Aorta (tissue), 5 donors: ENCODE measurements at places on chromosomes 16 and 17. TPM values are rescaled to one million over a fixed set of nuclear protein-coding genes. Genes with fewer than 3 reads are reported as not detected.
A peak's percentile ranks its signal among the peaks of the same experiment; 100 is the strongest.

- no peak for DNase-seq
These were observed 327.4 kb upstream of the CCL2 start for GRCh38 chr17:33927732-33928133.

DNA sequence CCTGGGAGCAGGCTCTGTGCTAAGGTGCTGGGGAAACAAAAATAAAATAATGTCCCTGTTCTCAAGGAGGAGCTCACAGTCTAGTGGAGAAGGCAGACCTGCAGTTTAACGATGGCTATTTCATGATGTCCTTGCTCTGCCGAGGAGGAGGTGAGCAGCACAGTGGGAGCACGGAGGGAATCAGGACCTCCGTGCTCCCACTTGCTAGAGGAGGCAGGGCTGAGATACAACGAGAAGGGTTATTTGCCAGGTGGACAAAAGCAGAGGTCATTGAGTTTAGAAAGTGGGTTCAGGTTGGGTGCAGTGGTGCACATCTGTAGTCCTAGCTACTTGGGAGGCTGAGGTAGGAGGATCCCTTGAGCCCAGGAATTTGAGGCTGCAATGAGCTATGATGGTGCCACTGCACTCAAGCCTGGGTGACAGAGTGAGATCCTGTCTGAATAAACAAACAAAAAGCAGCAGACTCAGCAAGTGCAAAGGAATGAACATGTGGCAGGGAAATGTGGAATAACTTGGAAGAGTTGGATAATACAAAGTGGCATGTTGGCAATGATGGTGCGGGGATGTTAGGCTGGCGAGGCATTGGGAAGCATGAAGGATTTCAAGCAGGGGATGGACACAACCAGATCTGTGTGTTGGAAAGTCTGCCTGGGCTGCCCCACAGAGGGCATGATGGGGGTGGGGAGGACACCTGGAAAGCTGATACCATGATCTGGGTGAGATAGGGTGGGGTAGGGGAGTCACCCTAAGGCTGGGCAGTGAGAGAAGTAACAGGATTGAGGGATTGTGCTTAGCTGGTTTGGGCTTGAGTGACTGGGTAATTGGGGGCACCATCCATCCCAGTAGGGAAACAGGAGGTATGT lies 12.8 kb upstream of the TNS4 start:
- no peak for DNase-seq

DNA sequence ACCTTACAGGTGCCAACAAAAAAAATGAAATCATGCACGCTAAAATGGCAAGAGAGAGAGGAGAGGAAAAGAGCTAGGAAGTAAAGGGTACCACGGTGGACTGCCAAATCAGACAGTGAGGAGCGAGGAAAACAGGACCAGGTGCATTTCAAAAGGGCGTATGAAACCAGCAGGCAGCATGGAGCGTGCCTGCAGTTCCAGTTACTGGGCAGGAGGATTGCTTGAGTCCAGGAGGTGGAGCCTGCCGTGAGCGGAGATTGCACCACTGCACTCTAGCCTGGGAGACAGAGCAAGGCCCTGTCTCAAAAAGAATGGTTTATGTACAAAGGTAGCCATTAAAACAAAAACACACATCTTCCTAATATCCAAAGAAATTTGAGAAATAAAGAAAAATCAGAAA lies 16.4 kb downstream of the USP36 start:
- DNase-seq = no peak

The FAM20A gene
- total RNA-seq = 71.6 TPM

The PPY gene
- not detected for total RNA-seq

DNA sequence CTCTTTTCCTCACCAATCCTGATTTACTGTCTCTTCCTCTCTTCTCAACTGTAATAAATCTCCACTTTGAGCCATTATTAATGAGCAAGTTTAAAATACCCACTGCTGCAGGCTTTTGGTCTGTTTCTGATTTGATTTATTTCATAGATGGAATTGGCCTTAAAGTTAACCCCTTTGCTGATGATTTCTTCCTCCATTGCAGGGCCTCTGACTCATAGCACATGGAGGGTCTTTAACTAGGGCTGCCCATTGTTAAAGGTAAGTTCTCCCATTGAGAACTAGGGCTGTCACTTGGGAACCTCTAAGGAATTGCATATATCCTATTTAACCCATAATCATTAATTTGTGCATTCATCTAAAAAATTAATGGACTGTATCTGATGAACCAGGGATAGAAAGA lies 221.2 kb downstream of the CA10 start:
- no peak for DNase-seq

DNA sequence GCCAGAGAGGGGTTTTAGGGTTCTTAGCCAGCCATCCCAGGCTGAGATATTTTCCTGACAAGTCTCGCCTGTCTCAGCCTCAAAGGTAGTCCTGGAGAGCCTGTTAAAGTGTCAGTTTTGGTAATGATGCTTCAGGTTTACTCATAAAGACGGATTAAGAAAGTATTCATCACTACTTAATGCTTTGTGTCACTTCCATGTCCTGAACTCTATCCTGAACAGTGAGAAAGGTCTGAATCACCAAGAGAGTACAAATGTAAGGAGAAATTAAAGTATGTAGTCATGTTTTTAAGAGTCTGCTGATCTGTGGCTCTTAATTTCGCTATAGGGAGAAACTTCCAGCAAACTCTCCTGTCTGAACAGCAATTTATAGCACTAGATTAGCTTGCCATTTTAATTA lies 14.0 kb downstream of the RPGRIP1L start:
- no peak for DNase-seq

The PIPOX gene
- total RNA-seq = 1.6 TPM

GRCh38 chr16:72818236-72818845 lies 229.6 kb downstream of the ZFHX3 start:
- no peak for DNase-seq

- no peak for DNase-seq
These were observed 63.2 kb upstream of the TRAP1 start for GRCh38 chr16:3780570-3780969.

DNA sequence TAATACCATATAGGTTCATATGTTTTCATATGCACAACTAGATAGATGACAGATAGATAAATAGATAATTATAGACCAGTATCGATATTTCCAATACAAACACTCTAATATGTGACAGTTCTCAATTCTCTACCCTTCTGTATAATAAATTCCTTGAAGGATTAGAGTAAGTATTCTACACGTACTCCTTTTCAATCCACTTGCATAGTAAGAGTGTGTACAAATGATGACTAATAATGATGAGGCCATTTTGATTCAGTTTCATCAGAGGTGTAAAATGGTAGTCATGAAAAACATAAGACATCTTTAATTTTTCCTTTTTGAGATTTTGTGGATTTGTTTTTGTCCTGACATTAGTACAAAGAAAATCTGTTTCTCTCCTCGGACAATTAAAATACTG lies 188.3 kb upstream of the WSB1 start:
- no peak for DNase-seq

DNA sequence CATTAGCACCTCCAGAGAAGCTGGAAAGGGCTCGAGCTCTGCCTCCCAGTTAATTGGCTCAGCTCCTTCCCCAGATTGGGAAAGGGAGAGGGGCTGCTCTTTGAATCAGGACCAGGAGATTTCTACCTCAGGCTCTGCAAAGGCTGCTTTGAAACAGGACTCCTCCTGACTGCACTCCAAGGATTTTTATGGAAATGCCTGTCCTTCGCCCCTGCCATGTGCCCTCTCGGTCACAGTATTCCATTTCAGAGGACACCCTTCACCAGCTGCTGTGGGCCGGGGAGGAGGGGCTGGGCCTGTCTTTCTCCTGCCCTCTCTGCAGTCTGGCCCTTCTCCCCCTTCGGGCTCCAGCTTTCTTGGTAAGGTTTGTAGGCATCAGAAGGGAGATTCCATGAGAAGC lies 13.6 kb downstream of the MRM1 start:
- no peak for DNase-seq

GRCh38 chr16:15477802-15478201 lies 43.4 kb downstream of the BMERB1 start:
- no peak for DNase-seq

The HSD3B7 gene
- total RNA-seq = 31.3 TPM

DNA sequence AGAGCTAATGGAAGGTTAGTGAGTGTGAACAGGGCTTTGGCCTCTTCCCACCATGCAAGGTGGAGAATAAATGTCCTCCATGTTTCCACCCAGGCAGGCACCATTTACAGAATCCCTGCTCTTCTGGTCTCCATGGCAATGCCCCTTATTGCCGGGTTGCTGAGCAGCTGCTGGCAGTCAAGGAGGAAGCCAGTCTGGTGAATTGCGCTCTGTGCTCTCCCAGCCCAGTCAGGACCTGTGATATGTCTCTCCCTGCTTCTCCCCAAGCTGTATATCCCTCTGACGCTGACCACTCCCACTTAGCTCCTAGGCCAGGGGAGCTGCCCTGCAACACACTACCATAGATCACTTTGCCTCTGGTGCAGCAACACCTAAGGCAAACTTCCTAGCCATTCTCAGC lies 402.1 kb upstream of the ERCC4 start:
- no peak for DNase-seq

The KRTAP2-1 gene
- not detected for total RNA-seq

DNA sequence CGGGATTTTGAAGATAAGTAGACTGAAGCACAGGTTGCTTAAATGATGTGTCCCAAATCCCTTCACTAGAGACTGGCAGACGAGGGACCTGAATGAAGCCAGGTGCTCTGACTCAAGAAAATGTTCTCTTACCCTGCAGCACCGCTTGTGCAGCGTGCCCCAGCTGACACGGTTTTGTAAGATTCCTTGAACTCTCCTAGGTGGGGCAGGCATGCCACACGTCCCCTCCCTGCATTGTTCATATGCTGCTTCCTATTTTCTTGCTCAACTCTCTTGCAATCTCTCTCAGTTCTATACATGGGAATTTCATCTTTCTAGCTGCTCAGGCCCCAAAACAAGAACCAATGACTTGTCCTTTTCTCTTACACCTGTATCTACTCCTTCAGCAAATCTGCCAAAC lies 22.1 kb upstream of the HNF1B start:
- no peak for DNase-seq

GRCh38 chr16:83762141-83762991 lies 45.4 kb upstream of the HSBP1 start:
- DNase-seq = no peak

- peak; percentile 54 for DNase-seq
These were observed 154.5 kb downstream of the LAT start for GRCh38 chr16:29139261-29139802.

GRCh38 chr17:73336408-73337329 lies 24.9 kb upstream of the CDC42EP4 start:
- no peak for DNase-seq

DNA sequence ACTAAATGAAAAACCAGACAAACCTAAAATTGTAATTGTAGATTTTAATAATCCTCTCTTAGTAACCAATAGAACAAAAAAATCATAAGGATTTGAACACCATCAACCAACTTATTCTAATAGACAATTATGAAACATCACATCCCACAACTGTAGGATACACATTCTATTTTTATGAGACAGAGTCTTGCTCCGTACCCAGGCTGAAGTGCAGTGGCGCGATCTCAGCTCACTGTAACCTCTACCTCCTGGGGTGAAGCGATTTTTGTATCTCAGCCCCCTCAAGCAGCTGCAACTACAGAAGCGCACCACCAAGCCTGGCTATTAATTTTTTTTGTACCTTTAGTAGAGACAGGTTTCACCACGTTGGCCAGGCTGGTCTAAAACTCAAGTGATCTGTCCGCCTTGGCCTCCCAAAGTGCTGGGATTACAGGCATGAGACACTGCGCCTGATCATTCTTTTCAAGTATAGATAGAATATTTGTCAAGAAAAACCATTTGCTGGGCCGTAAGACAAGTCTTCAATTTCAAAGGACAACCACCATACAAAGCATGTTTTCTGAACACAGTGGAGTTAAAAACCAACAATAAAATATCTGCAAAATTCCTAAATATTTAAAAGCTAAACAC lies 49.8 kb downstream of the CREBBP start:
- no peak for DNase-seq

- no peak for DNase-seq
These were observed 72.2 kb downstream of the GAS7 start for GRCh38 chr17:10126276-10126615.

- no peak for DNase-seq
These were observed 33.4 kb downstream of the BRD7 start for GRCh38 chr16:50335196-50335958.

DNA sequence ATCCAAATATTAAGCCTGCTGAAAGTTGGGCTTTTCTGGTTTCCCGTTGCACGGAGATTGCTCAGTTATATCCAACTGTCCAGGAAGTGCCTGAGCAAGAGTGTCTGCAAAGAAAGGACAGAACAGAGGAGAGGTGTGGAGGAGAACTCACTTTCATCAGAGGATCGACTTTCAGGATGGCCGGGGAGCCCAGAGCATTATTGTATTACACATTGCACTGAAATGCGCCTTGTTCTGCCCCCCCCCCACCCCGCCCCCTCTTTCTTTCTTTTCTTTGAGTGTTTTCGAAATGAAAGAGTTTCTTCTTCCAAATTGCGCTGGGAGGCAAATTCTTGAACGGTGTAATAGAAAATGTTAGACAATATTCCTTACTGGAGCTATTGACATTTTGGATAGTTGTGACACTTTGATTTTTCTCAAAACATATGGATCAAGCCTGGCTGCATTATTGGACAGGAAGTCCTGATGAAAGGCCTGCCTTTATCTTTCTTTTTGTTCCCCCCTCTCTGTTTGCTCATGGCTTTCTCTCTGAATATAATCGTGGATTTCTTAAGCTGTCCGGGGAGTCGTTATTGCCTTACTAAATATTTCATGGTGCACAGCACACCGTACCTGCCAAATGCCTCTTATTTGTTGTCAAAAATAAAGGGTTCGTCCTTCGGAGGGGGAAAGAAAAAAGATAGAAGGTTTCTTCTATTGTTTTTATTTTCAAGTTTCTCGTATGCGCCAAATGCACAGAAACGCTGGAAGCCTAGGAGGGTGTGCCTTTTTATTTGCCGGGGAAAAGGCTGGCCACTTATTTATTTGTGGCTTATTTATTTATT lies 110.8 kb downstream of the IRX3 start:
- no peak for DNase-seq

DNA sequence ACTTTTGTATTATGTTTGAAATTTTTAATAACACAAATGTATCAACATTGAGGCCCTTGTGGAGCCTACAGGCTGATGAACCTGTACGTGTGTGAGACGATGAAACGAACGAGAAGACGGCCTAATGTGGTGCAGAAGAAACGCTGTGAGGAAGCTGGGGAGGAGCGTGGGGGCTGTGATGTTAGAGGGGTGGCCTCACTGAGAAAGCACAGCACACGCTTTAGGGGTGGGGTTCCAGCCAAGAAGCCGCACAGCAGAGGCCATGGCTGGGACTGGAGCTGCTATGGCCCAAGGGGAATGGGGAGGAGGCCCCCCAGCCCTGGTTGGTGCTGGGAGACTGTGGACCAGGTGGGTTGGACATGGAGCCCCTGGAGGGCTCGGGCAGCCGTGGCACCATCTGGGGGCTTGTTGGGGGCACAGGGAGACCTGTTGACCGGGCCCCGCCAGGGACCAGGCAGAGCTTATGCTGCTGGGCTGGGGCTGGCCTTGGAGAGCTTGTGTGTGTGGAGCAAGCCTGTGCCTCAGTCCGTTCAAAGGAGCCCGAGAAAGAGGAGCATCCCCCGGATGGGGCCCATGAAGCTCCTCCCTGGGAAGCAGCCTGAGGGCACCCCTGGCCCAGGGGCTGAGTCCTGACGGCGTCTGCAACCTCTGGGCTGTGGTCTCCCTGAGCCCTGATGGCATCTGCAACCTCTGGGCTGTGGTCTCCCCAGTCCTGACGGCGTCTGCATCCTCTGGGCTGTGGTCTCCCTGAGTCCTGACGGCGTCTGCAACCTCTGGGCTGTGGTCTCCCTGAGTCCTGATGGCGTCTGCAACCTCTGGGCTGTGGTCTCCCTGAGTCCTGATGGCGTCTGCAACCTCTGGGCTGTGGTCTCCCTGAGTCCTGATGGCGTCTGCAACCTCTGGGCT lies 44.7 kb downstream of the METRNL start:
- peak; percentile 27 for DNase-seq

The PIK3R5 gene
- 18.4 TPM for total RNA-seq

The TMEM114 gene
- not detected for total RNA-seq

GRCh38 chr17:40363111-40363827 lies 1.3 kb downstream of the GJD3 start:
- no peak for DNase-seq
